ENCODE measurements at places on chromosomes 7 and 10.

DNA sequence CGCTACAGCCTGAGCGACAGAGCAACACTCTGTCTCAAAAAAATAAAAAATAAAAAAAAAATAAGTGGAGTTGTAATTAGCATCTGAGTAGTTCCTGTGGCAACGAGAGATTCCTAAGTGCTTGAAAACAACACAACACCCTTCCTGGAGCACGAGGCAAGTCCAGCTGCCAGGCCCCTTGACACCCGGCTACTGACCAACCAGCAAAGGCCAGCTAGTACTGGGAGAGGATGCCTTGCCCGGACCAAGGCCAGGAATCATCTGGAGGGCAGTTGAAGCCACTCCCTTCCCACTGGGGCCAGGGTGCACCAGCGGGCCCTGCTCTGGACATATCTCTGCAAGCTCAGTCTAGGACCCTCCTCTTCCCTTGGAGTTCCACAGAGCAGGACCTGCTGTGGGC lies 536 bp downstream of the C10orf105 start:
- no peak for DNase-seq

DNA sequence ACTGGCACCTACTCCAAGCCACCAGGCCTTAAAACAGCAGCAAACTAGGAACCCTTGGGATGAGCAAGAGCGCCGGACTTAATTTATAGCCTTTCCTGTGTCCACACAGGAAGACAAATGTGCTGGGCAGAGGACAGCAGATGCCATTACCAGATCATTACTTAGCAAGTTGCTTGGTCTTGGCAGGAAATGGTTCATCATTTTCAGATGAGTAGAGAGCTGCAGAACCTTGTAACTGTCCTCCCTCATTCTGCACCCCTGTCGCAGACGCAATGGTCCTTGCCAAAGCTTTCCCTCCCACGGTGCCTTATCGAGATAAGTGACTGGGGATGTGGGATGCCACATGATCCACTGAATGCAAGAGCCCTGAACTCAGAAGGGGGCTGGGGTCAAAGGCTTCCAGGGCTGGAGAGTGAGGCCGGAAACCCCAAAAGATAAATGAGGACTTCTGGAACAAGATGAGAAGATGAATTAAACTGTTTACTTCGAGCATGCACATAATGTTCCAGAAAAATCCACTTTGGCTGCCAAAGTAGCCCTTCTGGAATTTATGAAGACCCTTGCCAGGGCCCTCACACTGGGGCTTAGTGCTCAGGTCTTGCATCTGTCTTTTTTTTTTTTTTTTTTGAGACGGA lies 145.6 kb upstream of the ZNF32 start:
- DNase-seq, result no peak

- no peak for DNase-seq
These were observed 72.0 kb downstream of the SCRN1 start for GRCh38 chr7:29917641-29918040.

DNA sequence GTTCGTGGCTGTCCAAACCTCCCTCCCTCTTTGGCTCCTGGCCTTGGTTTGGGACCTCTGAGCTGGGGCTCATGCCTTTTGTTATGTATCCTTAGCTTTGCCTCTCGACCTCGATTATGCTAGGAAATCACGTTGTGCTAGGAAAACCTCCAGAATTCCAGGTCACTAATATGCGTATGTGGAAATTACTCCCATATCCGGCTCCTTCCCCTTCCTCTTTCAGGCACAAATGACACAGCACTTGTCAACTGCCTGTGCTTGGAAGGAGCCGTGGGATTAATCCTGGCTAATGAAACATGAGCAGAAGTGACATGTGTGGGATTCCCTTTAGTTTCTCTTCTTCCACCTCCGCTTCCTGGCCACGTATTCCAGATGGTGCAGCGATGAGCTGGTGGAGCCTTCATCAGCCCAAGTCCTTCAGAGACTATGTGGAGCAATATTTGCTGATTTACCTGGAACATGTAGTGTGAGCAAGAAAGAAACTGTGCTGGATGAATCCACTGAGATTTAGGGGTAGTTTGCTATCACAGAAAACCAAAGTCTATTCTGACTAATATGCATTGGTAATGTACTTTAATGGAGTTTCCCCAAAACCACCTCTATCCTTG lies 149.2 kb downstream of the REEP3 start:
- no peak for DNase-seq

- DNase-seq, result no peak
These were observed 19.4 kb upstream of the CABCOCO1 start for GRCh38 chr10:61643316-61643751.

DNA sequence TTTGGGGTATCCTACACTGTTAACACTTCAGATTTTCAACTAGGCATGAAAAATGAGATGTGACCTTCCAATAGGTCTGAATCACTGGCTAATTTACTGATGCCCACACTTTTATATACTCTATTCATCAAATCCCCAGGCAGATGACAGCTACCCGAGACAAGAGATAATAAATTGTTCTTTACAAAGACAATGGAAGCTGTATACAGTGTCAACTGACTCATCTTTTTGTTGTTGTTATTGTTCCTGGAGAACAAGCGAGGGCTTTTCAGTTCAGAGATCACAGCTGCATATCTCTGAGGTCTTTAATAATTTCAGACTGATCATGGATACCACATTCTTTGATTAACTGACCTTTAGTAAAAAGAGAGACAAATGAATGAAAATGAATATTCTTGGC lies 228.9 kb downstream of the SDHAF3 start:
- DNase-seq, result no peak

DNA sequence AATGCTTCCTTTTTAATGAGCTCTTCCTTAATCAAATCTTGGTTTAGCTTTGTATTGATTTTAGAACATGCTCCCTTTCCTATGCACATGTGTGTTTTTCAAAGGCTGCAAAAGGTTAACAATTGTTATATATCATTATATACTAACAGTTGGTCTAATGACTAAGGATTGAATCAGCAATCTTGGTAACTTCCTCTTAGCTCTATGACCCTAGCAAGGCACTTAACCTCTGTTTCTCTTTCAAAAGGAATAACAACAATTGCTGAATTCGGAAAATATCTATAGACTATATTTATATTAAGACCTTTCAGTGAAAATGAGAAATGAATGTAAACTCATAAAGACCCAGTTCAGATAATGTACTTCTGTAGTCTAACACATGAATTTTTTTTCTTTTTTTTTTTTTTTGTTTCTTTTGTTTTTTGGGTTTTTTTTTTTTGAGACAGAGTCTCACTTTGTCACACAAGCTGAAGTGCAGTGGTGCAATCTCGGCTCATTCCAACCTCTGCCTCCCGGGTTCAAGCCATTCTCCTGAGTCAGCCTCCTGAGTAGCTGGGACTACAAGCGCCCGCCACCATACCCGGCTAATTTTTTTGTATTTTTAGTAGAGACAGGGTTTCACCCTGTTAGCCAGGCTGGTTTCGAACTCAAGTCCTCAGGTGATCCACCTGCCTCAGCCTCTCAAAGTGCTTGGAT lies 48.8 kb downstream of the HOXA1 start:
- DNase-seq, result peak; percentile 49

DNA sequence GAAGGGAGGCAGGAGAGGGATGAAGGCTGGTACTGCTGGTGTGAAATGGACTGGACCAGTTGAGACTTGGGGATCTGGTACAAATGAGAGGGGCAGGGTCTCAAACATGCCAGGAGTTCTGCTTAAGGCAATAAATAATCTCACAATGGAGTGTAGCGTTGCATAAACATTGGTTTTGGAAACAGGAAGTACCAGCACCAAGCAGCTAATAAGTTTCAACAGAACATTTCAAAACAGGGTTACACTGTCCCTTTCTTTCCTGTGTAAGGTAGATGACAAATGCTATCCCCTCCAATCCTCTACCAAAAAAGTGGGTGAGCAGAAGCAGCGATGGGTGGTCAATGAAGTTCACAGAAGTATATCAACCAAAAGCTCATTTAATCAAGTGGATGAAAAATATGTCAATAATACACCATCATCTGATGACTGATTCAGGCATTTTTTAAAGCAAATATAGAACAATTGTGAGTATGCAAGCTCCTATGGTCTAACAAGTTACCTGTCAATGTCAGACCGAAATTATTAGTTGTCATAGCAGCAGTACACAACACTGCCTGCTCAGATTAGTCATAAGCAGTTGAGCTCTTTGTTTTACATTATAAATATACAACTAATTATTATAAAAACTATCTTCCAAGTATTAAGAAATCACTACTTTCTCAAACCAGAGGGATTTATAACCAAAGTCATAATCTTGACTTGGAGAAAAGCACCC lies 220.0 kb downstream of the FAM107B start:
- DNase-seq, result peak; percentile 92

- DNase-seq, result no peak
These were observed 42.0 kb downstream of the GOLGA7B start for GRCh38 chr10:97891497-97892167.

Measured in AML-193 (cell line).